ENCODE measurements at places on chromosomes 6 and 20.

GRCh38 chr6:149170564-149171452 lies 146.7 kb upstream of the TAB2 start:
- no peak for DNase-seq

- no peak for DNase-seq
Measured at GRCh38 chr6:56140090-56140489, 107.3 kb downstream of the COL21A1 start.

DNA sequence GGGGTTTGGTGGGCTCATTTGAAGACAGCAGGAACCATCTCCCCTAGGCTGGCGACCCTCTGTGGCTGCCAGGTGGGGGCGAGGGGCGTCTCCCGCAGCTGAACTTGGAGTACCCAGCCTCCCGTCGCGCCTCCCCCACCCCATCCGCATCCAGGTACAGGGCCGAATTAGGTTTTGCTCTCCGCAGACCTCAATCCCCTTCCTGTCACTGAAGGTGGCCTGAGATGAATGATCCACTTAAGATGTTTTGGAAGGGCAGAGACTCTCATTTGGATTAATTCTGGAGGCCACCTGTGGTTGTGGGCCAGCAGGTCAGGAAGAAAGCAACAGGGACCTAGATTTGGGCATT lies 493 bp downstream of the CD83 start:
- DNase-seq: no peak

DNA sequence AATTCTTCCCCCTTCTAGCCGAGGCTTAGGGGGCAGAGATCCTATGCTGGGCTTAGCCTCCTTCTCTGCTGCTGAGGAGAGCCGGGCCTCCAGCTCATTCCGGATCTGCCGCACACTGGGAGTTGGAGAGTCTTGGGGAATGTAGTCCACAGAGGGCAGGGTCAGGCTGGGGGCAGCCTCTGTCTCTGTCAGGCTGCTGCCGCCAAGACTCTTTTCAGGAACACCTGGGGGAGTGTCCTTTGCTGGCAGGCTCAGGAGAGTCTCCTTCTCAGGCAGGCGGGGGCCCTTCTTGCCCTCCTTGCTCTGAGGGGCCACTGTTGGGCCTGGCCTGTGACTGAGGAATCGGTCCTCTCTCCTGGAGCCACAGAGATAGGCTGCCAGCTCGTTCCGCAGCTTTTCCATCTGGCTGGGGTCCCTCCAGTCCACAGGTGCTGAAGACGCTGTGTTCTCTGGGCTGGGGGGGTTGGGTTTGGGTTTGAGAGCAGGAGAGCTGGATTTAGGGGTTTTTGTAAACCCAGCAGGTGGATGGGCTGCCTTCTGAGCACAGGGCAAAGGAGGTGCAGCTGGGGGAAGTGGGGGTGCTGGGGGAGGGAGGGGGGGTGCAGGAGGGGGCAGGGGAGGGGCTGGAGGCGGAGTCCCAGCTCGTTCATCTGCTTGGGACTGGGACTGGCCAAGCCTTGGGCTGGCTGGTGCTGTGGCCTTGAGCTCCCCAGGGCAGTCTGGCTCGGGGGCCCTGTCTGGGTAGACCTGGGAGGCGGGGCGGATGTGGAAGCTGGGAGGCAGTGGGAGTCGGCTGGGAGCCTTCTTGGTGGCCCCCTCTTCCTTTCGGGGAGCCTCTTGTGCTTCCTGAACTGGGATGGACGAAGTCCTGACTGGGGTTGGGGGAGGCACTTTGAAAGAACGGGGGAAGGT lies 36.1 kb downstream of the C6orf132 start:
- DNase-seq: no peak

GRCh38 chr6:84897011-84897410 lies 132.6 kb upstream of the TBX18 start:
- DNase-seq: no peak

GRCh38 chr6:91744566-91744965 lies 1157.7 kb upstream of the MAP3K7 start:
- DNase-seq: no peak

DNA sequence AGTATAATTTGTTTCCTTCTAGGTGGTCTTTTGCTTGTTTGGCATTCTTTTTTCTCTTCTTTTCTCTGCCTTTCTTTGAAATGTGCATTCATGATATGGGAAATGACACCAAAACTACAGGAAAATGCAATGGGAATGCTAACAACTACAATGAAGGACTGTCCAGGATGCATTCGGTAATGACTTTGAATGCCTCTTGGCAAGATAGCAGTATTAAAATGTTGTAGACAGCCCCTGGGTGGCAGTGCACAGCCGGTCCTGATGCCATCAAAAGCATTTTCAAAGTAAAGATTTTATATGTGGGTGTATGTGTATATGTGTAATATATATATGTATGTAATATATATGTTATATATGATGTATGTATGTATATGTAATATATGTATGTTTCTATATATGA lies 218.8 kb upstream of the MMS22L start:
- DNase-seq: no peak

DNA sequence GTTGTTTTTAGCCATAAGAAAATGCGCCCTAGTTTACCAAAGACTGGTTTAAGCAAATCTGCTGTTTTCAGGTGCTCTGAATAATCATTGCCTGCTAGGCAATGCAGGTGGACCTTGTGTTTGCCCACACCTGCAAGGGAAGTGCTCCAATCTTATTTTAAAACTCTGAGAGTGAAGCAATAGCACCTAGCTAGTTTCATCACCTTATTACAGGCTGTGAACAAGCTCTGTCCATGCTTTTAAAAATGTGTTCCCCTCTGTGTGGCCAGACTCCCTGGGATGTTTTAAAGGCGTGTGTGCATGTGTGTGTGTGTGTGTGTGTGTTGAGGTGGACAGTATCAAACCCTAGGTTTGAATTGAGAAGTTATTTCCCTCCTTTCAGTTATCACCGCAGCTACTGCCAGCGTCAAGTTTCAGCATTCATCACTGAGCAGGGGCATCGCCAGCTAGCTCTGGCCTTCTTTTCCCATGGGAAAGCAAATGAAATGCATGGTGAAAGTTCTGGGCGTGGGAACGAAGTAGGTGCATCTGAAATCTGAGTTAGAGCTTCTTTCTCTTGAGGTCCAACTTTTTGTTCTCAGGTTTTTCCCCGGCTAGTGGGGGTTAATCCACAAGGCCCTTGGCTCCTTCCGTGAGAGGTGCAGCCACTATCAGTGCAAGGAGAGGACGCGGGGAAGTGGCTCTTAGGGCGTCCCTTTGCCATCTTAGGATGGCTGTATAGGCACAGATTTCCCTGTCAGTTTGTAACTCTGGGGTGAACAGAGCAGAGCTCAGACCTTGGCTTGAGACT lies 30.8 kb downstream of the DUSP22 start:
- no peak for DNase-seq

- no peak for DNase-seq
Measured at GRCh38 chr6:26205625-26206574, 118.7 kb downstream of the HFE start.

GRCh38 chr6:7157752-7158616 lies 50.2 kb downstream of the RREB1 start:
- DNase-seq: no peak

DNA sequence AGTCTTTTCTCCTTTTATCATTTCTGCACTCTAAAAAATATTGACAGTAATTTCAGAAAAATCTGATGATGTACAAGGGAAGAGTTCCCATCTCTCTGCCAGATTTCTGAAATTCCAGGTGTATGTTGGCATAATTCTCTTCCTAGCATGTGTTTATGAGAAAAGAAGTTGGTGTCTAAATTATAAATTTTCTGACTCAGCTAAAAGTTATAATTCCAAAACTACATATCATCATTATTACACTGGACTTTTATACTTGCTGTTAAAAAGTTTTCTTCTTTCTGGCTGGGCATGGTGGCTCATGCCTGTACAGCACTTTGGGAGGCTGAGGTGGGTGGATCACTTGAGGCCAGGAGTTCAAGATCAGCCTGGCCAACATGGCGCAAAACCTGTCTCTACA lies 135.7 kb upstream of the SAMD5 start:
- no peak for DNase-seq

- no peak for DNase-seq
Measured at GRCh38 chr6:141607956-141608355, 524.8 kb upstream of the GJE1 start.

- DNase-seq: no peak
Measured at GRCh38 chr6:72788188-72788587, 166.3 kb downstream of the KCNQ5 start.

- no peak for DNase-seq
Measured at GRCh38 chr6:2028457-2029038, 216.9 kb downstream of the GMDS start.

DNA sequence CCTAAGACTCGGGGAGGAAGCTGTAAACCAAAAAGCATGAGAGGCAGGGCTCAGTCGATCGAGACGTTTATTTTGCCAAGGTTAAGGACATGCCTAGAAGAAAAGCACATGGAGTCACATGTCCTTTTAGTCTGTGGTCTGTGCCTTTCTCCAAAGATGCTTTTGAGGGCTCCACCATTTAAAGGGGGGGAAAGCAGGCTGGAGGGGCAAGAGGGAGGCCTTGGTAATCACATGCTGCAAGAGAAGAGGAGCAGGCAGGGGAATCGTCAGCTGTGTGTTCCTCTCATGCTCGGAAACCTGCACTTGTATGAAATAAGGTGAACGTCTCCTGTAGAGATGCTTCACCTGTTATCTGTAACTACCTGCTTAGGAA lies 9.1 kb upstream of the YTHDF1 start:
- DNase-seq: no peak

- DNase-seq: no peak
Measured at GRCh38 chr6:51805517-51805916, 281.9 kb downstream of the PKHD1 start.

DNA sequence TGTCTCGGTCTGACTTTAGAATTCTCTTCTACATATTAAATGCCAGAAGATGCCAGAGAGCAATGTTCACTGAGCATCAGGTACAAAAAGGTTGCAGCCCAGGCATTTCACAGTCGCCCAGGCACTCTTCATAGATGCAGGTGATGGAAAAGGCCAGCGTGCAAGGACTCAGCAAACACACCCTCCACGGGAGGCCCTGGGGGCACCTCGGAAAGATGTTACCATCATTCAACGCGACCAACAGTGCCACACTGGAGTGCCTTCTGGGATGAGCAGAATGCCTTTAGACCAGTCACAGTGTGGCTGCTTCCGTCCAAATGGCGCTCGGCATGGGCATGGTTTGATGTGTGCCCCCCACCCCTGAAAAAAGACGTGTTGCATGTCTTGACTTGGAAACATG lies 4.5 kb upstream of the RAMACL start:
- DNase-seq: no peak

DNA sequence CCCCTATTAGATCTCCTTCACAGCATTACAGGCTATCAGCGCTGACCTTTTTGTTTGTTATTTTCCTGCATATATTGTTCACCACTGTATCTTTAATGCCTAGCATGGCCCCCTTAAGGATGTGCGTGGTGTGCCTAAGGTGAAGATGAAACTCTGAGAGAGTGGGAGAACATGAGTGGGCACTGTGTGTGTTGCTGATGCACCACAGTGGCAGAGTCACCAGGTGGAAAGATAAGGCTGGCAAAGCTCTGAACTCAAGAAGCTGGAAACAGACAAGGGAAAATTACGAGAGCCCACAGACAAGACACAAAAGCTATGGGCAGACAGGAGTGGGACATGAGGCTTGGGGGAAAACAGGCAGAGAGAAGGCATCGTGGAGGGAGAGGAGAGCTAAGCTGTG lies 159.8 kb downstream of the INSM1 start:
- DNase-seq: no peak

DNA sequence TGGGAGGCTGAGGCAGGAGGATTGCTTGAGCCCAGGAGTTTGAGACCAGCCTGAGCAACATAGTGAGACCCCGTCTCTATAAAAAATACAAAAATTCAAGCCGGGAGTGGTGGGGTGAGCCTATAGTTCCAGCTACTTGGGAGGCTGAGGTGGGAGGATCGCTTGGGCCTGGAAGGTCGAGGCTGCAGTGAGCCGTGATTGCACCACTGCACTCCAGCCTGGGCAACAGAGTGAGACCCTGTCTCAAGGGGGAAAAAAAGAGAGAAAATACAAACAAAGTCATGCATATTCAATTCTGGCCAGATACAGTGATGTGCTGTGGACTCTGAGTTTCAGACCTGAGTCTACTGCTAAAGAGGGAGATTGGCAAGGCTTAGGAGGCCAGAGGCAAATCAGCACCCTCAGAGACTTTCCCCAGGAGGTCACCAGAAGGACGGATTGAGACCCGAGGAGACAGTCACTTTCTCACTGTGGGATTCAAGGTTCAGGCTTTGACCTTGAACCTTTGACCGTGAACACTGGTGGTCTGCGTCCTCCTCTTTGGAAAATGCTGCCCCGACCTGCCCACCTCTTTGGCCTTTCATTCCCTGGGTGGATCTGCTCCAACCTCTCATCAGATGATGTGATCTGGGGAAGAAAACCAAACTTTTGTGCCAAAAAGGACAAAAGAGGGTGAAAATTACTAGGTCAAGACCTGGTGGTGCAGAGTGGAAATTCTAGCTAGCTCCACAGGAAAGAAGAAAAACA lies 31.2 kb downstream of the TGM2 start:
- DNase-seq: no peak

DNA sequence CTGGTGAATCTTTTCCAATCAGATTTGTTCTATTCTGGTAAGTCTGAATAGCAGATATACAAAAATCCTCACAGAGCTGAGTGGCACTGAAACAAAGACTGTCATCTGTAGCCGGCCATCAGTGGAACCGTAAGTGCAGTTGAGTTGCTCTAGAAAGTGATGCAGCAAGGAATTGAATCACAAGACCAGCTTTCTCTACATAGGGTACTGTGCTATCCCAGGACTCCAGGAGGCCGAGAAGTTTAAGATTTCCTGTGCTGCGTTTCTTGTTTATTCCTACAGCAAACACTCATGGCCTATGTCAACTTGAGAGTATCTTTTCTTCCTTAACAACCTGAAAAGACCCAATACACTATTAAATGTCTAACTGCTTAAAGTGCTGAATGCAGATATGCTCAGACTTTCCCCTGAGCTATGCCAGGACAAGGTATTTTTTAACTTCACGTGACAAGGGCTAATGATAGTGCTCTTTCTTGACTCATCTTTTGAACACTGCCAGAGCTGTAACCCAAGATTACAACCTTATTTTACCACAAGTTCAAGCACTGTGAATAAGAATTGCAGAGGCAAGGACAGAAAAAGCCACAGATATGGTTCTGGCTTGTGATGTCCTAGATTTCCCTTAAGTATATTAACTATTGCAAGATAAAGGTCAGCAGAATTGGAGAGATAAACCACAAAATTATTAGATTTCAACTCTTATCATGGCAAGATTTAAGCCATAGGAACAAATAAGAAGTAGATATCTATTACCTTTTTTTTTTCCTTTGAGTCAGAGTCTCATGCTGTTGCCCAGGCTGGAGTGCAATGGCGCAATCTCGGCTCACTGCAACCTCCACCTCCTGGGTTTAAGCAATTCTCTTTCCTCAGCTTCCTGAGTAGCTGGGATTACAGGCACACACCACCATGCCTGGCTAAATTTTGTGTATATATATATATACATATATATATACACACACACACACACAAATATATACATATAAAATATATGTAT lies 71.6 kb downstream of the GJA1 start:
- DNase-seq: no peak

DNA sequence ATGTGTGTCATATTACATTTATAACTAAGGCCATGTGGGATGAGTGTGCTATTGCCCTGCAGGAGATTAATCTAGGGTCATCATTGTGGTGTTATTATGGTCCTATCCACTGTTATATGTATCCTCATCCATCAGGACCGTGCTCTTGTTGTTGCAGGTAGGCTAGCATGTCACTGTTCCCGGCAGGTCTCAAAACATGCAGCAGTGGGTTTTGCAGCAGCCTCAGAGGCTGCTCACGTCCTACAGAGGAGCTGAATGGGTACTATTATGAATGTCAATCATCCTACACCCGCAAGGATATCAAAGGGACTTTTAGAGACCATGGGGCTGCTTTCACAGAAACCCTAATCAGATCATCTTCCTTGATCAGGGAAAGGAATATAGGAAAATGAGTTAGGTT lies 318.2 kb downstream of the SAMD5 start:
- no peak for DNase-seq

Data from GOT3 (cell line).